Glomerular endothelial cell (primary cell): ENCODE measurements at places on chromosomes 3 and 15.

GRCh38 chr3:156587760-156588069 lies 32.8 kb upstream of the SSR3 start:
- DNase-seq: no peak

DNA sequence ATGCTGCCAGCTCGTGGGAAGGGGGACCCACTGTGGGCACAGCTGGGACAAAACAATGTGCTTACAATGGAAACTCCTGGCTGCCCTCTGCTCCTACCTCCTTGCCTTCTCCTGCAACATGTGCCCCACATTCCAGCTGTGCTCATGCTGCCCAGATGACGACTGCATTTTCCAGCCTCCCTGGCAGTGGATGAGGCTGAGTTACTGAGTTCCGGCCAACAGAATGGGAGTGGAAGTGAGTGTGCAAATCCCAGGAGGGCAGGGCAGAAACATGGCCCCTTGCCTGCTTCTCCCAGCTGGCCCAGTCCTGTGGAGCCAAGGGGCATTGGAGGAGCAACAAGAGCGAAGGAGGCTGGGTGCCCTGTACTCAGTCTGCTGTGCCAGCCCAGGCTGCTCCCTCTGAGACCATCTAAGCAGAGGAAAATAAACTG lies 17.1 kb downstream of the KLF15 start:
- DNase-seq: no peak

DNA sequence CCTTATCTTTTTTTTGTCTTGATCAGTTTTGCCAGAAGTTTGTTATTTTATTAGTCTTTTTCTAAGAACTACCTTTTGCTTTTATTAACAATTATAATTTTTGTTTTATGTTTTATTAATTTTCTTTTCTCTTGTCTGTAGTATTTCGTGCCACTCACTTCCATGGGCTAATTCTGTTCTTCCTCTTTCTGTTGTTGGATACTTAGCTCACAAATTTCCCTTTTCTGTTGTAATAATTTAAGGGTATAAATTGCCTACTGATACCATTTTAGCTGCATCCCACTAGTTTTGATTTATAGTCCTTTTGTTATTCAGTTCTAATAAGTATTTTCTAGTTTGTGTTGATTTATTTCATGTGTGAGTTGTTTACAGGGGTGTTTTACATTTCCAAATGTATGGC lies 48.6 kb downstream of the SNRK start:
- no peak for DNase-seq

- DNase-seq: no peak
Measured at GRCh38 chr15:51401051-51401780, 59.8 kb downstream of the GLDN start.
